ENCODE measurements at places on chromosomes 13 and 19.

DNA sequence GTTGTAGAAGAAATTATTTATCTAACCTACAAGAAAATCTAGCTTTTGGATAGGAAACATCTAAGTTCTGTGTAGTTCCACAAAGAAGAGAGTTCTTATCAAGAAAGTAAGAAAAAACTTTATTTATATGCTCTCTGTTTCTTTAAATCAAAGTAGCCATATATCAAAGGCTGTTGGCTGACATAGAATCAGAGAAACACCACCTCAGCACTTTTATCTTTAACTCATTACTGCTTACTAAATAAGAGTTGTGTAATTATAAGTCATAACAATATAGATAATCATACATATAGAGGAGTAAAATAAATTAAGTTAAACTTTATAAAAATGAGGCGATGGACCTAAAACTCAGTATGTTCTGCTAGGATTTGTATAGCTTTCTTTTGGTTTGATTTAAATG lies 570.6 kb downstream of the PCDH17 start:
- DNase-seq: no peak

- no peak for DNase-seq
These were observed 72.6 kb upstream of the SERP2 start for GRCh38 chr13:44300895-44301638.

DNA sequence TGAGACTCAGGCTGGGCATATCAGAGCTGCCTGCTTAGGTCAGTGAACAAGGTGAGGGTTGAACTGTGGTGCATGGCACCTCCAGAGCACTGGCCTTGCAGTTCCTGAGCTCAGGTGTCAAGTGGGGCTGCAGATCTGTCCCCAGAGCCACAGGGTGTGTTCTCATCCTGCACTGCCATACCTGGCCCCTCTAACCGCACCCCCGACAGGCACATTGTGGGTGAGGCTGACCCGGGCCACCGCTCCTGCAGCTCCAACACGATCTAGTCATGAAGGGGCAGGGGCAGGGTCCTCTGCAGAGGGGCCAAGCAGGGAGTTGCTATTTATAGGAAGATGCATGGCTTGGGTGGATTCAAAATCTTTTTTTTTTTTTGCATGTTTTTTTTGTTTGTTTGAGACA lies 16.7 kb upstream of the CRTC1 start:
- no peak for DNase-seq

DNA sequence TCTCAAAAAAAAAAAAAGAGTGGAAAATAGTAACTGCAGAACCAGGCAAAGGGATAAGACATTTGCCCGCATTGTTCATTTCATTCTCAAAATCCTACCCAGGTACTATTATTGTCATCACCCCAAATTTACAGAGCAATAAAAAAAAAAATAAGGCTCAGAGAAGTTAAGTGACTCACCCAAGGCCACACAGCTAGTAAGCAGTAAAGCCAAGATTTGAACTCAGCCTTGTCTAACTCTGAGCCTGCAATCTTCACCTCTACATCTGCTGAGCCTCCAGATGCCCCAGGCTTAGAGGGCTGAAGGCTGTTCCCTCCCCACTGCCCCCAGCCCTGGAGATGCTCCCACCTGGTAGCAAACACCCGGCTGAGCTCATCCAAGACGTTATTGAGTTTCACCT lies 61.0 kb downstream of the UNC13A start:
- no peak for DNase-seq

DNA sequence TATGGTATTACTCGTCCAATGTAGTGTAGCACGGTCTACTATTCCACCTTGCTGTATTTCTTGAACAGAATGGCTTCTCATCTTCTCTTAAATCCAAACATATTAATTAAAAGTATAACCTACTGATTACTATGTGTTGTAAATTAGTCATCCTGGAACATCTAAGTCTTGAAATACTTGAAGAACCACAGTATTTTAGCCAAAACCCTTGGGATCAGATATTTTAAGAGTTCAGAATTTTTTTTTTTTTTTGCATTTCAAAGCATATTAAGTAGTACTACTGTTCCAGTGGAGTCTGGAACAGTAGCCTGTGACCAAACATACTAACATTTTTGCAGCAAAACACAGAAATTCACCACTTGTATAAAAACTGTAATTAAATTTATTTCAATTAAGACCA lies 30.1 kb downstream of the ZC3H13 start:
- DNase-seq: no peak

- no peak for DNase-seq
These were observed 100.7 kb downstream of the CRYL1 start for GRCh38 chr13:20424949-20425348.

- no peak for DNase-seq
These were observed 327.8 kb downstream of the ATP8A2 start for GRCh38 chr13:25699600-25699999.

- no peak for DNase-seq
These were observed 289.2 kb downstream of the ATP8A2 start for GRCh38 chr13:25660996-25661395.

- DNase-seq: peak; percentile 23
These were observed 187.9 kb downstream of the KATNAL1 start for GRCh38 chr13:30119476-30119875.

DNA sequence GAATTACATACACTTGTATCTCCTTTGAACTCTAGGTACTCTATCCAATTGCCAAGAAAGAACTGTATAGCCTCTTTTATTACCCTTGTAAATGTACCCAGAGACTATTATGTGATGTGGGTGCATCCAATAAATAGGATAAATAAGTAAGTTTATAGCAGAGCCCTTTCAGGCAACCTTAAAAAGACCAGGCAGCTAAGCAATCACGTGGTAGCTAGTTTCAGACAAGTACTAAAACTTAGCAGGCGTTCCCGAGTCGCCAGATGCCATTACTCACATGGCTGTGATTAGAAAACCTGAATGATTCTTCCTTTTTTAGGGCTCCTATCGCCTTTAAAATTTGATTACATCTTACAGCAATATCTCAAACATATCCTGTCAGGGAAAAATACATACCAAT lies 1303.0 kb downstream of the EFNB2 start:
- no peak for DNase-seq

DNA sequence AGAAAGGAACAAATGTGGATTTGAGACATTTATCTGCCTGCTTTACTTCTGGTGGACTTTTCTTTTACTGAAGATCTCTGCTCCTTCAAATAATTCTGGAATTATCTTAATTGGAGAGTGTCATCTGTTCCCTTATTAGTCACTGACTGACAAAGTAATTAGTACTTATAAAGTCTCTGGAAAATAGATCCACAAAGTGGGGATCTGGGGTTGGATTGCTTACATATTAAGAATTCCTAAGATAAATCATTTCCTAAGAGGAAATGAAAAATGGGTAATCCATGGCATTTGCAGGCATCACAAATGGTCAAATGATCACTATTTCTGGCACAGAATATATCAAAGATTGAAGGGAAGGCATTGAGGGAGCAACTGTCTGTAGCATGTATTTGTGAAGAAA lies 137.4 kb upstream of the SLITRK5 start:
- no peak for DNase-seq

- no peak for DNase-seq
These were observed 24.4 kb upstream of the KCTD15 start for GRCh38 chr19:33772102-33772857.

DNA sequence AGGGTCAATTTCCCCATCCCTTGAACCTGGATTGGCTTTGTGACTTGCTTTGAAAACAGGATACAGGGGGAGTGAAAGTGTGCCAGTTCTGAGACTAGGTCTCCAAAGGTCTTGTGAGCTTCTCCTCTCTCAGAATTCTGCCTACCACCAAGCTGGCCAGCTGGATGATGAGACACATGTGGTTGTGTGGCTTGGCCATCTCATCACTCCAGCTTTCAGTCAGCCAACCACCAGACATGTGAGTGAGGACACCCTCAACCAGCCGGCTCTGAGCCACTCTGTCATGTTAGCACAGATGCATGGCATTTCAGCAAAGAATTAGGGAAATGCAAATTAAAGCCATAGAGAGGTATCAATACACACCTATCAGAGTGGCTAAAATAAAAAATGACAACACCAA lies 29.5 kb downstream of the ENOX1 start:
- no peak for DNase-seq

DNA sequence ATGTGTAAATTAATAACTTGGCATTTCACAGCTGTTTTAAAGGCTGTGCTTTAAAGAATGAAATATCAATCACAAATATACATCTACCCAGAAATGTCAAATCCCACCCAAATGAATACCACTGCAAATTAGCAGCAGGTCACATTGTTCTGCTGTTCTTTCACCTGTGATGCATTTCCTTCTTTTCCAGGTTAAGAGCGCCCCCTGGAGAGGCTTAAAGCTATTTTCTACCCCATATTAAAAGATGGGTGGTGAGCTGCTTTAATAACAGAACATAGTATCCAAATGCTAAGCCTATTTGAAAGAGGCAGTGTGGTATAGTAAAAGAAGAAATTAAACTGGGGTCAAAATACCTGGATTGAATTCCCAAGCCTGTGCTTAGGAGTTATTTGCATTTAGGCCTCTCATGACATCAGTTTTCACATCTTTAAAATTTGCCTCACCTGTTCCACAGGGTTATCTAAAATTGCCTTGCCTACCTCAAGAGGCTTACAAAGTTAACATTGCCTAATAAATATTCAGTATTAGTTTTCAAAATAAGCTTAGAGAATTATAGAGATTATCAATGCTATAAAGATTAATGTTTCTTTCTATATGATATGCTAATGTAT lies 396.9 kb upstream of the SLITRK5 start:
- DNase-seq: peak; percentile 2

- DNase-seq: no peak
These were observed 69.5 kb downstream of the STOML3 start for GRCh38 chr13:38921081-38921480.

GRCh38 chr19:50928831-50929230 lies 17.6 kb upstream of the KLK4 start:
- DNase-seq: no peak

GRCh38 chr13:44516771-44517170 lies 59.4 kb downstream of the TSC22D1 start:
- no peak for DNase-seq

GRCh38 chr19:5993648-5994358 lies 15.9 kb upstream of the RANBP3 start:
- no peak for DNase-seq

DNA sequence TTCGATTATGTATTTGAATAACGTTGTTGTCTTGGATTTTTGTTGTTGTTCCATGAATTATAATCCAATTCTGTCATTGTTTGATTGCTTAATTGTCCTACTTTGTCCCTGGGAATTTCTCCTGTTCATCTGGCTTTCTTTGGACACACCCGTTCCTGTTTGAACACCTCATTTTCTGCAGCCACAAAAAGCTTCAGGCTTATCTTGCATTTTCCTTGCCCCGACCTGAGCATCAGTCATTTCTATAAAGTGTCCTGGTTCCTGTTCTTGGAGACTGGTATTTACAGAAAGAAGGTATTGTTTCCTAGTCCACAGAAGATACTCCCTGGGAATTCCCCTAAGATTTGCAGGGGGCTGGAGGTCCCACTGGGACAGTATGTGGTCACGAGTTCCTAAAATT lies 731.8 kb upstream of the ARGLU1 start:
- no peak for DNase-seq

DNA sequence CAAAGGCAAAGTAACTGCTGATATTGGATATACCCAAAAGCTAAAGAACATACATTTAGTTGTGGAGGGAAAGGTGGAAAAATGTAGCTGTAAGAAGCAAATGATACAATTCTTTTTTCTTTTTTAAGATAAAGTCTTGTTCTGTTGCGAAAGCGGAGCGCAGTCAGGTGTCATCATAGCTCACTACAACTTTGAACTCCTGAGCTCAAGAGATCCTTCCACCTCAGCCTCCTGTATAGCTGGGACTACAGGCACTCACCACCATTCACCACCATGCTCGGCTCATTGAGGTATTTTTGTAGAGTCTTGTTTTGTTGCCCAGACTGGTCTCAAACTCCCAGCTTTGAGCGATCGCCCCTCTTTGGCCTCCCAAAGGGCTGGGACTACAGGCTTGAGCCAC lies 38.0 kb downstream of the TBC1D4 start:
- no peak for DNase-seq

DNA sequence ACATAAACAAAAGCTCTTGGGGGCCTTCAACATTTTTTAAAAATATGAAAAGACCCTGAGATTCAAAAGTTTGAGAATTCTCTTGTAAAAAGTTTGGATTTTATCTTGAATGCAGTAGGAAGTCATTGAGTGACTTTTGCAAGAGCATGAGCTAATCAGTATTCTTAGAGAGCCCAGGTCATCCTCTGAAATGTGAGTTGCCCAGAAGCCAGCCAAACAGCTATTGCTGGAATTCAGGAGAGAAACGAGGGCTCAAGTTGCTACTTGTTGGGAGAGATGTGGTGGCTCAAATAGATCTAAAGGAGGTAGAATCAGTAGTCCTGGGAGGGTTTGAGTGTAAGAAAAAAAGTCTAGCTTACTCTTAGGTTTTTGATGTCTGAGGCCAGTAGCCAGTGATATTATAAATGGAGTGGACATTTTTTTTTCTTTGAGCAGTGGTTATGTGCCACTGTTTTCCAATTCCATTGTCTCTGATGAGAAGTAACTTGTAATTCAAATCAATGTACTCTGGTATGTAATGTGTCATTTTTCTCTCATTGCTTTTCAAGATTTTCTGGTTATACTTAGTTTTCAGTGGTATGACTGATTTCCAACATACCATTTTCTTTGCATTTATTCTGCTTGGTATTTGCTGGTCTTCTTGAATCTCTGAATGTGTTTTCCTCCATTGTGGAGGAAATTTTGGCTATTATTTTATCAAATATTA lies 30.7 kb downstream of the LMO7 start:
- DNase-seq: no peak

DNA sequence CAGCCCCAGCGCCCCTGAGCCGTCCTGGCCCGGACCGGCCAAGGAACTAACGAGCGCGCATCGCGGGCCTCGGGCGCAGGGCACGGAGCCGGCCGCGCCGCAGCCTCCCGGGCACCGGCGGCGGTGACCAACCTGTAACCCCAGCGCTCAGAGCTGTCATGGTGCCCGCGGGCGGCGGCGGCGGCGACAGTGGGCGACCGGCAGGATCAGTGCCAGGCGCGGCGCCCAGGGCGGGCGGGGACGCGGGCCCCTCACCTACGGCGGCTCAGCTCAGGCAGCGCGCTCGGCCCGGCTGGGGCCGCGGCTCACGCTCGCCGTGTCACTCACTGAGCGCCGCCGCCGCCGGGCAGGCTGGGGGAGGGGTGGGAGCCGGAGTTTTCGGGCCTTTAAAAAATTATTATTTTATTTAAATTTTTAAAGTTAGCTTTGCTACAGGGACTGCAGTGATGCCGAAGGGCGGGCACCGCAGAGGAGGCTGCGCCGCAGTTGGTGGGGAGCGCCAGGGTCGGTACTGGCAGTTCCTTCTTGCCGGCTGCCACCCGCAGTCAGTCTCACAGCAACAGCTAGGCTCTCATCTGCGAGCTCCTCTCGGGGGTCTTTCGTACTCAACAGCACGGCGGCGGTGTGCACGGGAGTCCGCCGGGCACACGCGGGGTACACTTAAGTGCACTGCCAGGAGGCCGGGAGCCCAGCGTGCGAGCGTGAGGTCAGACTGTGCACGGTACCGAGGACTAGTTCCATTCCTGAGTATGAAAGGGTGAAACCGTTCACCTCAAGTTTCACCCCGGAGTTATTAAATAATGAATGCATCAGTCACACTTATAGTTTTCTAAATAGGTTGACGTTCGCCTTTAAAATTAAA lies at the start of gene NALCN:
NALCN (minus strand) TSS at position 328 of the 862 bp plus-strand sequence. CDS start 17,382 bp downstream, outside the sequence.
- DNase-seq: no peak

Measured in CD4-positive, alpha-beta T cell treated with Interleukin-21 for 1 hour (primary cell).